ENCODE measurements at places on chromosomes 4 and X.

- DNase-seq, result no peak
These were observed 8.0 kb downstream of the IGFBP7 start for GRCh38 chr4:57102050-57102624.

- no peak for DNase-seq
These were observed 12.2 kb downstream of the CENPC start for GRCh38 chr4:67533112-67533511.

- DNase-seq, result no peak
These were observed 290.6 kb upstream of the KLF3 start for GRCh38 chr4:38373375-38373774.

DNA sequence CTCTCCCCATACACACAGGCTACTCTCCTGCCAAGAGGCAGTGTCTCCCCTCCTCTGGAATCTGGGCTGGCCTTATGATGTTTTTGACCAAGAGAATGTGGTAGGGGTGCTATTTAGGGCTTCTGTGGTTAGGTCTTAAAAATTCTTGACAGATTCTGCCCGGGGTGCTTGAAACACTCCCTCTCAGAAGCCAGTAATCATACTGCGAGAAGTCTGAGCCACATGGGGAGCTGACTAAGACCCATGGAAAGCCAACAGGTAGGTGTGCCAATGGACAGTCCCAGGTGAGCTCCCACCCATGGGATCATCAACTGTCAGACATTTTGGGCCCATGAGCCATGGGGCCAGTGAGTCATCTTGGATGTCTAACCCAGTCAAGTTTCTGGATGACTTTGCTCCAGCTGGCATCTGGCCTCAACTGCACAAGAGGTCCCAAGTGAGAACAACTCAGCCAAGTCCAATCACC lies 315.7 kb downstream of the FBXW7 start:
- DNase-seq, result no peak

GRCh38 chr4:185679523-185679922 lies 132.5 kb downstream of the SORBS2 start:
- DNase-seq, result no peak

DNA sequence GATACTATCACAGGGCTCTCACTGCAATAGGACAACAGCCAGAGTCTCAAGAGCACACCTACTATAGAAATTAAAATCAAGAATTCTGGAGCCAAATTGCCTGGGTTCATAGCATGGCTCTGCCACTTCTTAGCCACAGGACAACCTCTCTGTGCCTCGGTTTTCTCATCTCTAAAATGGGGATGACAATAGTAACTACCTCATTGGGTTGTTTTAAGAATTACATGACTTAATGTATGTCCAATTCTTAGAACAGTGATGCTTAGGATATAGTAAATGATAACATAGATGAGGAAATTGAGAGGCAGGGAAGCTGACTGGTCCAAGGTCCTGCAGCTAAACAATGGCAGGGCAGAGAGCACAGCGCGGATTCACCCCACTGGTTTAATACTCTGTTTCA lies 11.0 kb upstream of the ODAPH start:
- DNase-seq, result no peak

DNA sequence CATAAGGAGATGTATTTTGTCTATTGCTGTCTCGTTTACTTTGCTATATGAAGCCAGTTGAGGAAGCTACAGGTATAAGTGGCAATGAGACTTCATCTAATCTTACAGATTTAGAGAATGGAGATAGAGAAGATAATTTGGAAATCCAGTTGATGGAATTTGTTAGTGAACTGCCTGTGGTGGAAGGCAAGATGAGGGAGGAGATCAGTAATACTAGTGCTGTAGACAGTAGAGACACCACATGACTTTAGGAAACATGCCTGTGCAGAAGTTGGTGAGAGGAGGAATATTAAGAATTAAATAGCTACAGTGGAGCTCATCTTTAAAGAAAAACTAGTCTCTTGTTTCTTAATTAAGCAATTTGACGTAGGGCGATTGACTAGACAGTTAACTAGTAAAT lies 51.3 kb downstream of the RBPJ start:
- no peak for DNase-seq
